RPMI8226 (cell line): ENCODE measurements at places on chromosomes 2 and 18.
A peak's percentile ranks its signal among the peaks of the same experiment; 100 is the strongest.

- no peak for DNase-seq
These were observed 242.6 kb downstream of the IKZF2 start for GRCh38 chr2:212908682-212909435.

DNA sequence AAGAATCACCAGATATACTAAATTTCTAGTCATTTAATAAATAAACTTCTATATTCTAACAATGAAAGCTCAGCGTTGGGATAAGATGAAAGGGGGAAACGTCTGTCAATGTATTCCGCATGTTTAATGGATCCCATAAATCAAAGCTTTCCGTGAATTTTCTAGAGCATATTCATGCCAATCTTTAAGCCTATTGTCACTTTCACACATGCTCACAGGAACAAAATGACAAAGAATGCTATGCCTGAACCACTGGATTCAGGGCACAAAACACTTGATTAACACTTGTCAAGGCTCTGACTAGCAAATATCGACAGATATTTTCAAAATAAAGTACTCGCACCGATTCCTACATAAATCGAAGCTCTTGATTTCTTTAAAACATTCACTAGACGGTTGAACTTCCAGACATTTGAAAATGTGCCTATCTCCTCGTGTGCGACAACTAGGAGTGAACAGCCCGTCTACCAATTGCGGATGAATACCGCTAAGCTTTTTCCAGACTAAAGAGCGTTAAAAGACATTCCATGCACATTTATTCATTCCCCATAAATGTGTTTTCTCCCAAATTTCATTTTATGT lies 1.8 kb downstream of the TLK1 start:
- DNase-seq, result no peak

DNA sequence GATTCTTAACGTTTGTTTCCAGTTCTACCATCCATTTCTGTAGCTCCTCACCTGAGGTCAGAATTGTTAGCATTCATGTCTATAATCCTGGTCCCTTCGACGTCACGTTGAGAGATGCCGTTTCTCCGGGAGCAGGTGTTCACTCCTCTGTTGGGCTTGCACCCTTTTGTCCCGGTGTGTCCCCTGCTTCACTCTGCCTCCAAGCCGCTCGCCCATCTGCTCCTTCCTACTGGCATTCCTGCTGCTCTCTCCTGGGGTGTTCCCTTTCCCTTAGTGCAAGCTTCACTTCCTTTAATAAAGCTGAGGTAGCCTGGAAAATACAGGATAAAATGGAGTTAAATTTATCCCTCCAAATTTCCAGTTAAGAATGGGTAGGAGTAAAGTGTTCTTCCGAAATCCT lies 61.9 kb upstream of the CABYR start:
- DNase-seq, result no peak

- peak; percentile 79 for DNase-seq
These were observed 1.8 kb downstream of the FBXO48 start for GRCh38 chr2:68465081-68465916.

DNA sequence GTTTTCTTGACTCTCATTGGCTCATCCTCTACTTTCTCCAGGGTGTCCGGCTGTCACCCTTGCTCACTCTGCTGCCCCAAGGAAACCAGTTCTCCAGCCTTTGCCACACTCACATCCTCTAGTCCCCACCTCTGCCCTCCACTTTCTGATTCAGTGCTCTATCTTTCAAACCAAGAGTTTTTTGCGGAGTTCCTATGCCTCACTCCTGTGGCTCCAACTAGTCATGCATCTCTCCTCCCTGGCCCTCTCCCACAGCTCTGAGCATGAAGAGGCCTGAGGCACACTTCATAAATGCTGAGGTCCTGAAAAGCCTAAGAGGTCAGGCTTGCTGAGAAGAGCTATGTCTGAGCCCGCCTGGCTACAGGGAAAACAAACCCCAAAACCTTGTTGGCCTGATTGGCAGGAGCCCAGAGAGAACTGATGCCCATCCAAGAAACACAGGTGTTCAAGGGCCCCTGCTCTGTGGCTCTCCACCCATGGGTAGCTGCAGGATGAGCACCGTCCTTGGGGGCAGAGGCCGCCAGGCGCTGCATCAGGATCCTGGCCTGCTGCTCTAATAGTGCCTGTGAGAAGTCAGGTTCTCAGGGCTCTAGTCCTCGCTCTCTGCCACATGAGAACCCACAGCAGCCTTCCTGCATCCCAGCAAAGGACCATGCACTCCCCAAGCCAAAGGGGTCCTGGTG lies 42.1 kb downstream of the HS1BP3 start:
- DNase-seq, result peak; percentile 79

DNA sequence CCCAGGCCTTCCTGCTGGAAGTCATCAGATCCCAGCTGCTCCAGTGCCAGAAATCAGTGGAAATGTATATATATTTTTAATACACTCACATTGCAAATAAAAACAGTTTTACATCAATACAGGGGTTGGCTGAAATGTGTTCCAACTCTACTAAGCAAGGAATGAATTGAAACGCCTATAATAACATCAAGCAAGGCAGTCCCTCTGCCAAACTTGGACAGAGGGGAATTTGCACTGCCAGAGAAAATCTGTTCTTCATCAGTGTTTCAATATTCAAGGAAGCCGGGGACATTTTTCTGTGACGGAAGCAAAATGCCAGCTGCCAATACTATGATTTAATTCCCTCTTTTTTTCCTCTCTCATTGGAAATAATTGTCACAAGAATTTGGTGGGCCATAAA lies 335.3 kb downstream of the TNS1 start:
- no peak for DNase-seq

- DNase-seq, result no peak
These were observed 23.7 kb upstream of the SPRED2 start for GRCh38 chr2:65456064-65456463.

- no peak for DNase-seq
These were observed 201.9 kb upstream of the TRIB2 start for GRCh38 chr2:12514631-12515437.

- no peak for DNase-seq
These were observed 423.4 kb downstream of the PID1 start for GRCh38 chr2:228847684-228848083.

DNA sequence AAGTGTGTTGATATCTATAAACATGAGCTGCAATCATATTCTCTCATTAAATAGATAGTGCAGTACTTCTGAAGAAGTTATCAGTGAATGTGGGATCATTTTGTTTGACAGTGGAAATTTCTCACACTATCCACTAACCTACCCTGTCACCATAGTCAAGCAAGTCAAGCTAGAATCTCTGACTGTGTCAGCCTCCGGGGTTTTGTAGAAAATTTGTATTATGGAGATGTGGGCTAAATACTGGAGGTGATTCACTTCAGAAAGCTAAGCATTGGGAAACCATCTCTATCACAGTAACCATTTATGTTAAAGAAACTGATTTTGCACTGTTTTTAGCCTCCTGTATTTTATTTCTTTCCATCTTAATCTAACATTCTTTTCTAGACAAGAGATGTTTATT lies 126.6 kb upstream of the CREB1 start:
- DNase-seq, result no peak

DNA sequence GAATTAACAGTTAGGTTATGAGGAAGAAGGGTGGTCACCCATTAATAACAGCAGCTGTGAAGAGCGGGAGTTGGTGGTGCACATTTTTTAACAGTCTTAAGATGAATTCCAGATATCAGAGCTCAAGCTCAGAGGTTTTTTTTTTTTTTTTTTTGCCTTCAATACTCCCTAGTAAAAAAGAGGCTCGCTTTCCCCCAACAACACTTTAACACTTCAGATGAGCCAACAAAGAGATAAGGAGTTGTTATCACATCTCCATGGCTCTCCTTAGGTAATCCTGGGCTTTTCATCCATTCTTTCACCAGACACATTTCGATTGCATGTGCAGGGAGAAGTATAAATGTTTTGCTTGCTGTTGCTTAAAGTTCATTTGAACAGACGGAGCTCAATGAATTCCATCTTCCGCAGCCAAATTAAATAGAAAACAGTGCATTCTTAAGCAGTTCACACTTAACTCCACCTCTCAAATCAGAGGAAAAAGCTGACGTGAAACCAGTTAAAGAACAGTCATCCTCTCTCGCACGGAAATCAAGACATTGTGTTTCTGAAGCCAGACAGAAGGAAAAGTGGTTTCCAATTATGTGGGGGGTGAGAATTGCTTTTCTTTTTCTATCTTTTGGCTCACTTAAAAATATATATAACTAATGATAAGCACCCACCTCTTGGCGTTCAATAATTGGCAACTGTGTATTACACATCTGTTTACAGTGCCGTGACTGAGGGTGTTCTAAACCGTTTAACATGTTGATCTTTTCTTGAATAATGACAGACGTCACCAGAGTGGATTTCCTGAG lies 118.2 kb downstream of the ZNF521 start:
- DNase-seq, result no peak

DNA sequence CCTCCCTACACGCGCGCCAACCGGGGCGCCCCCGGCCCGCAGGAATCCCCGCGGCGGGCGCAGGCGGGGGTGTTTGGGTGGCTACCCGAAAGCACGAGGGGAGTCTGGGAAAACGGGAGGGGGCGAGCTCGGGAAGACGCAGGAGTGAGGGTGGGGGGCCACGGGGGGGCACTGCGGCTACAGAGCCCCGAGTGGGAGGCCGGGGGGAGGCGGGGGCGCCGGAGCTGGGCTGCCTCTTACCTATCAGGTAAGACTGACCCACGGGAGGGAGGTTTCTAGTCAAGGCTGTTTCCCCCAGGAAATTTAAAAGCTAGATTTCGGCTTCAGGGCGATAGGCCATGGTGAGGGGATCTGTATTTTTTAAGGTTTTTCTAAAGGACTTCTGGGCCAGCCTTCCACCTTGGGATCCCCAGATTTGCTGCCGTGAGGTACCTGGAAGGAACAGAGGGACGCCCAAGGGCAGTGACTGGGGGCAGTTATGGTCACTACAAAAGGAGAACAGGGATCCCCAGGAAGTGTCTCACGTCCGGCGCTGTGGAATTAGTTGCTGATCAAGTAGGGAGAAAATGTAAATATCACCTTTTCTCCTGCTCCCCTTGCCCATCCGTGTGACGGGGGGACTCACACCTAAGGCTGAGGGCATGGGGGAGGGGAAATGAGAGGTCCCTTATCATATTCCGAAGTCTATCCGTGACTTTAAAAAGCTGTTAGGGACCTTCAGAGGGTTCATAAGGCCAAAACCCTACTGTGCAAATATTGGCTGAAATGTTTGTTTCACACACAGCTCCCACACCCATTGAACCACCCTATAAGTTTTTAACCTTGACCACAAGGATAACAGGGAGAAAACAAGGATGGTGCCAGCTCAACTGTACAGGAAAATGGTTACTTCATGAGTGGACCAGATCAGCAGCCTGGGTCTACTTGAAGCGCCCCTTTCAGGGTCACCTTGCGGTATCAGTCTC lies 638 bp upstream of the IRS1 start:
- DNase-seq, result no peak

DNA sequence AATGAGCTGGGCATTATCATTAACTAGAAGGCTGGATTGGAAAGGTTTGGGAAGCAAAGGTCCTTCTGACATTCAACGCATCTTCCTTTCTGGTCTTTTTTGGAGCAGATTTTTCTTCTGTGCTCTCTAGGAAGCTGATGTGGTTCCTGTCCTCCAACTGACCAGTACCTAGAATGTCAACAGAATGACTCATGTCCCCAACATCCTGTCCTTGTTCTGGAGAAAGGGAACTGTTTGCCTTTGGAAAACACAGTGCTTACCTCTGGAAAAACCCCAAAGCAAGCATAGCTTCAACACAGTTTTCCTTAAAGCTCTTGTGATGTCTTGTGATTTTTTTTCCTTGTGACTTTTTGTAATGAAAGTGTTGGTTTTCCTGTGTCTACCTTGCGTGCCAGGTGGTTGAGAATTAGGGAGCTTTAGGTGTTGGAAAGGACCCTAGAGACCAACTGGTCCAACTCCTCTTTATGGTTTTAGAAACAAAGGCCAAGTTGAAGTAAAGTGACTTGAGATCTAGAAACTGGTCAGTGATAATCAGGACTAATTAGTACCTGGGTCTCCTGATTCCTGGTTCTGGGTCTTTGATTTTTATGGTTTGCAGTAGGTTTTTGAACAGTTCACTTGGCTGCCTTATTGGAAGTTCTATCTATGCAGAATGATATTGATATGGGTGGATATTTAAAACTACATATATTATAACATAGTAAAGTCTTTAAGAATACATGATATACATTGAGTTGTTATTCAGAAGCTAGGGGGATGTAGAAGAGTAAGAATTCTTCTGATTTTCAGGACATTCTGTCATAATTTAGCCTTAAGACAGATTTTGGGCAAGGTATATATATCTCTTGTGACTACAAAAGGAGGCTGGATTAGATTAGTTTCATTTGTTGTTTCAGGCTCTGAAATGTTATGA lies 70.5 kb downstream of the FMNL2 start:
- no peak for DNase-seq

- no peak for DNase-seq
These were observed 11.9 kb downstream of the NGEF start for GRCh38 chr2:233000886-233001750.

DNA sequence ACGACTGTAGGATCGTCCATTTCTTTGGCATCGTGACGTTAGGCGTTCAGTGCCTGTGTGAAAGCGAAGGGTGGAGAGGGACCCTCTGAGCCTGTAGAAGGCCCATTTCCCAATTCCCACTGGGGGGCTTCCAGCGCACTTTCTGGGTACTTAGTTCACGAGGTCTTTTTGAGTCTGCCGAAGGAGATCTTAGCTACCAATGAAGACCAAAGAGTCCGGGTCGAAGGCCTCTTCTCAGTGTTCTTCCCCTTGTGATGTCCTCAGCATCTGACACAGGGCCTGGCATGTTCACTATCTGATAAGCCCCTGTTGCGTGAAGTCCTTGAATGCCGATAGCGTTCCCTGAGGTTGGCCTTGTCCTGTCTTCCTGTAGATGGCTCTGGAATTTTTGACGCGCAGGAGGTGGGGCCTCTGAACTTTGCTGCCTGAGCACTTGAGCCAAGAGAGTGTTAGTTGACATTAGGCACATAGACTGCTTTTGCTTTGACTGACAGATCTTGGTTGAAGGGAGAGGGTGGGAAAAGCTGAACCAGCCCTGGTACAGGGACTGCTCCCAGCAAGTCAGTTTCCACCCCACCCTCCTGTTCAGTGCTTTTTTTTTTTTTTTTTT lies 52.8 kb downstream of the LDLRAD4 start:
- no peak for DNase-seq
